ENCODE measurements at places on chromosomes 7 and 10. TPM values are rescaled to one million over a fixed set of nuclear protein-coding genes. Genes with fewer than 3 reads are reported as not detected.

Gene CNPY1
- not detected for total RNA-seq

Gene CYP3A5
- 223 TPM for total RNA-seq

Gene IL2RA
- total RNA-seq = 1.4 TPM

Gene BTBD16
- 1.2 TPM for total RNA-seq

Gene GDF2
- total RNA-seq = not detected

Gene TSPAN13
- total RNA-seq = 118 TPM

Gene TFPI2
- 4.0 TPM for total RNA-seq

Gene CDHR3
- total RNA-seq = 3.1 TPM

DNA sequence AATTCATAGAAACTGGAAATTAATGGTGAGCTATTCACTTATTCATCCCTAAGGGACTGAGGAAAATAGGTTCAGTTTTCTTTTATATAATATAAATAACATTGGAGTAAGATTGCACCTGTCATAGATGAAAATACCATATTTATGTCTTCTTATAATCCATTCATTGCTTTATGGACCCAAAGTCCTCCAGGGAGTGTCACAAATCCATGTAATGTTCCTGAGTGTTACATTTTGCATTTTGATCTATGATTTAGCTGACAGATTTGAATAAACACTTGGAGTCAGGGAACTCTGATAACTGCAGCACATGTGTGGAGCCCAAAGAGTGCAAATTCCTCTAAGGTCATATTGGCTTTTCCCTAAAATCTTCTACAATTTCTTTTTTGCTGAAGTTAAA lies 484.3 kb downstream of the MDFIC start:
- no peak for DNase-seq

GRCh38 chr10:28463141-28463540 lies 69.8 kb upstream of the WAC start:
- DNase-seq = no peak

GRCh38 chr7:85566095-85566794 lies 379.4 kb upstream of the SEMA3D start:
- DNase-seq = no peak

- peak; percentile 47 for DNase-seq
Observed at GRCh38 chr7:41702635-41703371, at the start of gene INHBA. INHBA (minus strand) TSS chr7:41703090; CDS start chr7:41700374, 2,716 bp downstream.

DNA sequence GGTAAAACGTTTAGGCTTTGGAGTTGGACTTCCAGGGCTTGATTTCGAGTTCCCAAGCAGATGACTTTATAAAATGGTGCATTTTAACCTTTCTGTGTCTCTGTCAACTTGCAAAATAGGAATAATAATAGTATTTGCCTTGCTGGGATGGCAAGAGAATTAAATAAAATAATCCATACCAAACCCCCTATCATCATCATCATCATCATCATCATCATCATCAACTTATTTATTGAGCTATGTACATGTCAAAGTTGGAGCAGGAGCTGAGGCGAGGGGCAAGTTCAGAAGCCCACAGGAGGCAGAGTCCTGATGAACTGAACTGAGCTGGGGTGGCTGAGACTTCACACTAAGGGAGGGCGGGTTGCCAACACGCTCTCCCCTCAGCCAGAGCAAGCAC lies 51.7 kb upstream of the KCNMA1 start:
- DNase-seq = no peak

DNA sequence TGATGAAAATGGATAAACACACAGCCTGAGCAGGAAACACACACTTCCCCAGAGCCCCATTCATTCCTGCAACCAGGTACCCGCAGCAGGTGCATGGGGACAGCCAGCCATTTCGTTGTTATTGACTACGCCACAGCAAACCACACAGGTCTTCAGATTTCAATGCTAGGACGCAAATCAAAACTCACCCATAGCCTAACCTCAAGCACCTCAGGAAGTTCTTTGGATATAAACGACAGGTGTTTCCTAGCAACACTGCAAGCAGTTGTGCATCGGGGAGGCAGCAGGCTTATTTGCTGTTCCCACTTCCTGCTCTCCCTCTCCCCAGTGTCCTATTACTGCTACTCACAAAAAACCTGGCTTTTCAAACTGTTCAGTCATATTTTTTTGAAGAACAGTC lies 176.5 kb upstream of the FRMD4A start:
- no peak for DNase-seq

Measured in mucosa of gallbladder (tissue), 1 donor.